Cerebellum (tissue), 4 donors: ENCODE measurements at places on chromosomes 1 and 21. TPM values are rescaled to one million over a fixed set of nuclear protein-coding genes. Genes with fewer than 3 reads are reported as not detected.

VAV3 gene
- total RNA-seq = 19.5 TPM

AMY1C gene
- not detected for total RNA-seq

RSPH1 gene
- 2.4 TPM for total RNA-seq

FHAD1 gene
- total RNA-seq = 2.4 TPM

SH3BGR gene
- 1.8 TPM for total RNA-seq

CTPS1 gene
- 19.1 TPM for total RNA-seq

PPIH gene
- total RNA-seq = 19.5 TPM

LCE4A gene
- not detected for total RNA-seq

PRAMEF11 gene
- not detected for total RNA-seq

GNG5 gene
- total RNA-seq = 7.4 TPM

PRXL2B gene
- total RNA-seq = 12.1 TPM

RBM11 gene
- 9.9 TPM for total RNA-seq

HFM1 gene
- 31.2 TPM for total RNA-seq

C21orf91 gene
- 16.9 TPM for total RNA-seq

SYT14 gene
- 49.5 TPM for total RNA-seq

OR2T29 gene
- total RNA-seq = not detected

ST6GALNAC3 gene
- total RNA-seq = 15.2 TPM

CASQ2 gene
- 0.64 TPM for total RNA-seq

HPCA gene
- 25.2 TPM for total RNA-seq

ARHGAP30 gene
- 1.00 TPM for total RNA-seq

CXADR gene
- 139 TPM for total RNA-seq

NGF gene
- total RNA-seq = 1.7 TPM

LCE1F gene
- not detected for total RNA-seq

LAX1 gene
- not detected for total RNA-seq

KRTAP13-2 gene
- not detected for total RNA-seq

ATP1A2 gene
- 118 TPM for total RNA-seq

CD52 gene
- total RNA-seq = not detected

B4GALT3 gene
- 16.8 TPM for total RNA-seq

GREM2 gene
- 2.9 TPM for total RNA-seq

SLC2A1 gene
- 50.2 TPM for total RNA-seq

CLDN17 gene
- total RNA-seq = not detected

C4BPB gene
- total RNA-seq = not detected

GLRX2 gene
- total RNA-seq = 6.8 TPM

URB2 gene
- total RNA-seq = 12.5 TPM

TFF1 gene
- not detected for total RNA-seq

CFAP45 gene
- total RNA-seq = 1.1 TPM

ICOSLG gene
- total RNA-seq = 0.91 TPM

SLC37A1 gene
- total RNA-seq = 24.4 TPM

NPHS2 gene
- not detected for total RNA-seq

ANKRD34A gene
- 1.1 TPM for total RNA-seq

MTFR1L gene
- total RNA-seq = 39.0 TPM

EPHB2 gene
- total RNA-seq = 83.8 TPM

SPRR1A gene
- not detected for total RNA-seq

FCAMR gene
- total RNA-seq = not detected

DR1 gene
- total RNA-seq = 36.6 TPM

EEIG2 gene
- total RNA-seq = 28.1 TPM

ANGEL2 gene
- 71.0 TPM for total RNA-seq

PTPRU gene
- total RNA-seq = 13.3 TPM

WNT3A gene
- 0.45 TPM for total RNA-seq

SPATA17 gene
- 3.7 TPM for total RNA-seq

S100A14 gene
- not detected for total RNA-seq

UTP25 gene
- 9.7 TPM for total RNA-seq

RAD54L gene
- total RNA-seq = 2.6 TPM

COL8A2 gene
- 1.2 TPM for total RNA-seq

KMO gene
- not detected for total RNA-seq

RALGPS2 gene
- total RNA-seq = 92.8 TPM

JTB gene
- total RNA-seq = 29.2 TPM

LHX8 gene
- 0.64 TPM for total RNA-seq
